SK-MEL-5 (cell line): ENCODE measurements at places on chromosomes 1 and 21.

- peak; percentile 20 for DNase-seq
Measured at GRCh38 chr1:217482356-217483102, 148.4 kb downstream of the GPATCH2 start.

- DNase-seq: no peak
Measured at GRCh38 chr1:167357305-167357704, 136.6 kb downstream of the POU2F1 start.

DNA sequence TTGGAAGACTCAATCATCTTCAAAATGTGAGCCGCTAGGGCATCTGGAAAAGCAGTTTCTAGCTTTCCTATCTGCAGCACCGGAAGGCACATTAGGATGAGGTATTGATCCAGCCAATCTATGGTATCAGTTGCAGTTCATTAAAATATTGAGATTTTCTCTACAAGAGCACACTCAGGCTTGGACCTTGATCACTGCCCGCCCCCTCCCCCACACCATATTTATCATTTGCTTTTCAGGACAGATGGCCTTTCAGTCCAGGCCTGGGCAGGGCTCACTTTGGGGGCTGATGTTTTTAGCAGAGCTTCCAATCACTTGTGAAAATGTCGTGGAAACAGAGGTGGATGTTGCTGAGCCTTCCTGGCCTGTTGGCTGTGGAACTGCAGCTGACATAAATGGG is 17.5 kb downstream of the LHX4 start:
- no peak for DNase-seq

DNA sequence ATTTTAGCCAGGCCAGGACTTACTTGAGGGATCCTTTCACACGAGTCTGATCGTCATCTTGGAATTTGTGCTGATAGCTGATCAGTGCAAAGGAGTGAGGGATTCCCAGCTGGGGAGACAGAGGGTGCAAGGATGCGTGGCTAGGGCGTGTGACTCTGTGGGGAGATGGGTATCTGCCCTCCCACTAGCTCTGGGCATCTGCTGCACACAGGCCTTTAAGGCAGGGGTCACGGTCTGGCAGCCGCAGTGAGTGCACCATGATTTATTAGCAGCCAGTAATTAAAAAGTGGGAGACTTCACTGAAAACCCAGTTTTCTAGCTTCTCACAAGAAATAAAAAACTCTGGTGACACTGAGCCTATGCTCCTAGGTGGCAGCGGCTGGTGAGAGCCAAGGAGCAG is 20.4 kb downstream of the THAP3 start:
- no peak for DNase-seq

GRCh38 chr1:186722711-186723309 is 42.6 kb upstream of the PTGS2 start:
- DNase-seq: peak; percentile 76

DNA sequence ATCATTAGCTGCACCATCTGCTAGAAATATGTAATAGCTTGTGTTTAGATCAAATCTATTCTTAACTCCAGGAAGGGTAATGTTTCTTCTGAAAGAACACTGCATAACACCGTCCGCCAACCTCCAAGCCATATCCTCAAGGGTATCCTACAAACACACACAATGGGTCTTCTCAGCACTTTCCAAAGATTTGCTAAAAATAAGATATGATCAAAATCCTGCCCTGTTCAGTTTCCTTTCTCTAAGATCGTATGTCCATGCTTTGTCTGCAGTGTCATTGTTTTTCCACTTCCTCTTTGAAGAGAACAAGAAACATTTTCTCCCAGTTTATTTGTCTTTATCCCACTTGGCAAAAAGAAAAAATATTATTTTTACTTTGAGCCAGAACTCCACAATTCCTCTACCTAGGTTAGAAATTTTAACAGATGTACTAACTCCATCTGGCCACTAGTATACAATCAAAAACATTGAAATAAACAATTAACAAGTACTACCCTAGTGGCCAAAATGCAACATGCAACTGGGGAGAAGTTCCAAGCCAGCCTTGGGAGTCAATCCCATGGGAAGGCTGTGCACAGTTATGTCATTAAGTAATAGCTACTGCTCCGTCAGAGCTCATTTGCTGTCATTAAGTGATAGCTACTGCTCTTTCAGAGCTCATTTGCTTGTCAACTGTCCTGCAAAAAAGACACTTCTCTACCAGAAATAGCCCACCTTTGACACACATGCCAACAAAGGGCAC is 37.8 kb downstream of the FRRS1 start:
- peak; percentile 76 for DNase-seq

GRCh38 chr1:54014009-54014629 is 3.9 kb downstream of the LDLRAD1 start:
- no peak for DNase-seq

DNA sequence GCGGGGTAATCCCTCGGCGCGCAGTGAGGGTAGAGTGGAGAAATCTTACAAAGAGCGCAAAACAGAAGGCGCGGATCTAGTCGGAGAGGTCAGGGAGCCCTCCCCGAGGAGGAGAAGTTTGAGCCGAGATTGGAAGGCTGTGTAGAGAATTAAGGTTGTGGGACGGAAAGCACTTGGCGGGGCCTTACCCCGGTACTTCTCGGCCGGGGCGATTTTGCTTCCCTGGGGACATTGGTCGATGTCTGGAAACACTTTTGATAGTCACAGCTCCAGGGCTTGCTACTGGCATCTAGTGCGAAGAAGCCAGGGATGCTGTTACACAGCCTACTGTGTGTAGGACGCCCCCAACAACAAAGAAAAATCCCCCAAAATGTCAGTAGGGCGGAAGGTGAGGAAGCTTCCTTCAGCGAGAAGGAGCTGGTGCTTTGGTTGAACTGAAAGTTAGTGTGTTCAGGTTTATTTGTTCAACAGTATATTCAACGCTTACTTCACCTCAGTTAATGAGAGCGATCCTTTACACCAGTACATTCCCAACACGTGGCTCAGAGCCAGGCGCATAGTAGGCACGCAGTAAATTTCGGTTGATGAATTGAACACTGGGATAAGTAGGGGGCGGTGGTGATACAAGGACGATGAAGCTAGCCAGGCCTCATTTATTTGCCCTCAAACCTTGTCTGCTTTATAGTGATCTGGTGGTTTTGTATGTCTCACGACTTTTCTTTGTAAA is 807 bp downstream of the CEP85 start:
- peak; percentile 32 for DNase-seq

GRCh38 chr1:117534995-117535467 is 70.8 kb upstream of the TENT5C start:
- DNase-seq: peak; percentile 79

DNA sequence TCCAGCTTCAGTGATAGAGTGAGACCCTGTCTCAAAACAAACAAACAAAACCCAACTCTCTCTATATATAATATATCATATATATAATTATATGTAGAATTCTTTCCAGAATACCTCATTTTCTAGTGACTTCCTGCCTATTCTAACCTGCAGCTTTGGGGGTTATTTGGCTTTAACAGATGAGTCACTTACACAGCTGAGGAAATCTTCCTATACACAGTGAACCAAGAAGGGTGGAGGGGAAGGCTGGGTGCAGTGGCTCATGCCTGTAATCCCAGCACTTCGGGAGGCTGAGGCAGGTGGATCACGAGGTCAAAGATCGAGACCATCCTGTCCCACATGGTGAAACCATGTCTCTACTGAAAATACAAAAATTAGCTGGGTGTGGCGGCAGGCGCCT is 9.2 kb downstream of the RAB29 start:
- DNase-seq: no peak

DNA sequence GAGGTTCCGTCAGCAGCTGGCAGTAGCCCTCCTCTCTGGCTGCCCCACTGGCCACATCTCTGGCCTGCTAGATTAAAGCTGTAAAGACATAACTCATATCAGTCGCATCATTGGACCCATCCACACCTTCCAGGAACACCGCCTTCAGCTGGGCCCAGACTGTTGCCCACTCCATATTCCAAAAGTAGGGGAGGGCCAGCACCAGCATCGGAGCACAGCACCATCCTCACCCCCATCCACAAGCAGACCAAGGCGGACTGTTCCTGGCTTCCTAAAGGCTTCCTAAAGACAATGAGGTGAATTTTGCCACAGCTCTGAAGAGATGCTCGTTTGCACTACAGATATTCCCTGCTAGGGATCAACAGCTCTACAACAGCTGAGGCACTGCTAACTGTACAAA is 3.5 kb downstream of the SHISA4 start:
- DNase-seq: no peak

GRCh38 chr1:94579876-94580294 is 38.3 kb upstream of the F3 start:
- DNase-seq: no peak

- DNase-seq: no peak
Measured at GRCh38 chr1:5856246-5856815, 135.9 kb downstream of the NPHP4 start.

GRCh38 chr1:5577255-5578040 is 414.8 kb downstream of the NPHP4 start:
- no peak for DNase-seq

DNA sequence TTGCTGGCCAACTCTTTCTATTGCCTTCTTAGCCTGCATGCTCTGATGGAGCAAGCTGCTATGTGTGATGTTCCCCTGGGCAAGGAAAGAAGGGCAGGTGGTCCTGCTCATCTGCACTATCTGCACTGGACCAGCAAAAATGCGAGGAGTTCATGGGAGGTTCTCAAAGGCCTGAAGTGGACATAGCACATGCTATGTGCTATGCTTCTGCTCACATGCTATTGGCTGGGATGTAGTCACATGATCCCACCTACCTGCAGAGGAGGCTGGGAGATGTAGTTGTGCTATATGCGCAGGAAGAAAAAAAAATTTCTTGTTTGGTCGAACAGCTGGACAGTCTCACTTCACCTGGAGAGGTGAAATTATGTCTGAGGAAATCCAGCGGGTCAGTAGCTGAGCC is 587.7 kb downstream of the MATN1 start:
- DNase-seq: peak; percentile 26

DNA sequence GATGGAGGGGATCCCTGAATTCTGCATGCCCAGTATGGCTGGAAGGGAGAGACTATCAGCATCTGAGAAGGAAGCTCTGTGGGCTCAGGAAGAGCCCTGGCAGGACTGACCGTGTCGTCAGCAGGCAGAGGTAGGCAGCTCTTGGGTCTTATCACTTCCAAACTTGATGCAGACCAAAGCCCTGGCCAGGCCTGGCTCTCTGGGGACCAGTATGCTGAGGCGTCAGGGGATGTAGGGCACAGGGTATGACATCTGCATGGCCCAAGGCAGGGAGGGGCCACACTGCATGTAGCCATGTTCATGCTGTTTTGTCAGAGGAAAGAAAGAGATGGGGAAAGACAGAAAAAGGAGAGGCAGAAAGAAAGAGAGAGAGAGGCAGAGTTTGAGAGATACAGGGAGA is 6.3 kb downstream of the FGR start:
- no peak for DNase-seq

DNA sequence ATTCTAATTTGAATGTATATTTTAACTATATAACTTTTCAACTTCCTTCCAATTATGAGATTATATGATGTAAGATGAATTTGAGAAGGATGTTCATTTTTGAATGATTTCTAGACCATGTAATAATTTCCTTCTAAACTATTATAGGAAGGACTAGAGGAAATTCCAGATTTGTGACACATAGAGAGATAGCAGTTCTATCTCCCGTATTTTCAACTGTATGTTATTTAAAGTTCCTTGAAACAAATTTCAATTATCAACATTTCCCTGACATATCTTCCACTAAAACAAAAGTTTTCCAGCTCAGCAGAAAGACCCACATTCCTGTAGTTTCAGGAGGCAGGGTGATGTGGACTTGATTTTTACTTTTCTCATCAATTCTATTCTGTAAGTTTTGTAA is 396.7 kb upstream of the C1orf87 start:
- no peak for DNase-seq
